ENCODE measurements at places on chromosomes 1 and 21. TPM values are rescaled to one million over a fixed set of nuclear protein-coding genes. Genes with fewer than 3 reads are reported as not detected.

DNA sequence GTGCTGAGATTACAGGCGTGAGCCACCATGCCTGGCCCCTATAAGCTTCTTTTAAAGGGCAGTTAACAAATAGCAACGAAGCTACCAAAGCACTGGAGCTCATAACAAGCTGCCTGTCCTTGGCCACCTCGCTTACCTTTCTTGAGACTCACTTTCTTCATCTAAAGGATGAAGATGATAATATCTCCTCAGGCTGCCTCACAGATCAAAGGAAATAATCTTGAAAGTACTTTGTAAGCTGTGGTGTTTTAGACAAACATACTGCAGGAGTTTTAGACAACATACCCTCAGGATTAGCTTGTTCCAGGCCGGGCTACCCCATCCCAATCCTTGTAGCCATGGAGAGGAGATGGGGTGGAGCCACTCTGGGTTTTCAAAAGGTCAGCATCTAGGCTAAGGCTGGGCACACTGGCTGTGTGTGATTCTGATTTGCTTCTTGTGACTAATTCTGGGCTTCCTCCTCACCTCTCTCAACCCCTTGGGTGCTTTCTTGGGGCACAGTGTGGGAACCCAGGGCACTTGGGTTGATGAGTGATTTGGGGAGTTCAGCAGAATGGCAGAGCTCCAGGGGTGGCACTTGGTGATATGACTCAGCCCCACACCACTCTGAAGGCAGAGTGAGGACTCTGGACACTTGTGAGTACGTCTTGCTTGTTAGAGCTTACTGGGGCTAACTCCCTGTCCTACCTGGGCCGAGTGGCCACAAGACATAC lies 5.2 kb downstream of the GPR25 start:
- no peaks in the 10 kb centered on the region for H3K4me1 ChIP-seq
- no peak for DNase-seq
- H3K27ac ChIP-seq, result no peak overlapping the region
- H3K36me3 ChIP-seq, result no peaks in the 10 kb centered on the region

GRCh38 chr1:178784131-178784536 lies 59.1 kb downstream of the RALGPS2 start:
- peaks cover 5% of the 10 kb centered on the region for H3K36me3 ChIP-seq
- H3K4me3 ChIP-seq, result no peak overlapping the region
- H3K27ac ChIP-seq, result no peak overlapping the region

DNA sequence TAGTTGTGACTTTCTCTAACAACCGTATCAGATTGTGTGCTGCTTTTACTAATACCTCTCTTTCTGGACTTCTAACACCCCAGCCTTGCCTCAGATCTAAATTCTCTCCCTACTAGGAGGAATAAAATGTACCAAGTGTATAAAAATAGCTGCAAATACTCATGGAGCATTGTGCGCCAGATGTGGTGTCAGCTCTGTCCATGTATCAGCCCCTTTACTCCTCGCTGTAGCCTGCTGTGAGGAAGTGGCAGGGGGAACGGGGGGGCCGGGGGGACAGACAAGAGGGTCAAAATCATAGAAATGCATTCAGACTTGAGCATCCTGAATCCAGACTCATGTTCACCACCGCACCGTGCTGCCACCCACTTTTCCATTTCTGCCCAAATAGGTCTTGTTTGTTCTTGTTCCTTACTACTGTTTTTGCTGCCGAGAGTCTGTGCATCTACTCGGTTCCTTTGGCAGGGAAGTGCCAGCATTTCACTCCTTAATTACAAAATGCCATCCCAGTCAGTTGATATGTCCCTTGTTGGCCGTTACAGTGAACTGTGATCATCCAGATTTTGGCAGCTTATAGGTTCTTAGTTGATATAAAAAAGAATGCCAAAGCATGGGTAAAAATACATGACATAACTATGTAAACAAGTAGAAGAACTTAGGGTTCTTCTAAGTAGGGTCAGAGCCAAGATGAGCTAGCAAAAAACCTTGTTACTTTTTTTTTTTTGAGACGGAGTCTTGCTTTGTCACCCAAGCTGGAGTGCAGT lies 76.4 kb downstream of the UBE4B start:
- peak overlapping the region; percentile 9 for H3K4me3 ChIP-seq
- H3K36me3 ChIP-seq, result peaks cover 18% of the 10 kb centered on the region
- H3K27me3 ChIP-seq, result no peaks in the 10 kb centered on the region
- peaks cover 45% of the 10 kb centered on the region for H3K4me1 ChIP-seq
- H3K27ac ChIP-seq, result peak overlapping the region; percentile 92
- peak; percentile 11 for DNase-seq

- no peaks in the 10 kb centered on the region for H3K27me3 ChIP-seq
- H3K4me3 ChIP-seq, result no peak overlapping the region
- no peaks in the 10 kb centered on the region for H3K36me3 ChIP-seq
- H3K27ac ChIP-seq, result no peak overlapping the region
- H3K4me1 ChIP-seq, result peaks cover 4% of the 10 kb centered on the region
- DNase-seq, result no peak
Observed at GRCh38 chr1:32341186-32341757, 5.2 kb upstream of the MARCKSL1 start.

Gene KLHDC7A
- not detected for total RNA-seq

All from chondrocyte (in vitro differentiated cells).